ENCODE measurements at places on chromosomes 5 and 9. TPM values are rescaled to one million over a fixed set of nuclear protein-coding genes. Genes with fewer than 3 reads are reported as not detected.

DNA sequence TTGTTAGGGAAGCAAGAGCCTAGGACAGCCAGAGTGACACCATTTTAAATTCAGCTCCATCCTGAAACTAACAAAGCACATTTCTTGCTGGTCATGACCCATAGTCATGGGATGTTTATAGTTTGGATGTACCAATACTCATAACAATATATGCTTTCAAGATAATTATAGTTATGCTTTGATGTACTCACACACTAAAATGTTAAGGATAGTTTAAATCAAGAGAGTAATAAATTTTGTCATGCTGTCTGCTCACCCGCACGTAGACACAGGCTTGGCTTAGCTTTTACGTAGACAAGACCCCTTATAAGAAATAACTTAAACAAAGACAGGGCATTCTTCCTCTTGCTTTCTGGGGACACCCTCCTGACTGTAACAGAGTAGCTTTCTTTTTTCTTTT is 8.9 kb upstream of the STXBP1 start:
- DNase-seq, result no peak
- peaks cover 13% of the 10 kb centered on the region for H3K27me3 ChIP-seq
- no peaks in the 10 kb centered on the region for H3K36me3 ChIP-seq
- no peak overlapping the region for H3K27ac ChIP-seq

DNA sequence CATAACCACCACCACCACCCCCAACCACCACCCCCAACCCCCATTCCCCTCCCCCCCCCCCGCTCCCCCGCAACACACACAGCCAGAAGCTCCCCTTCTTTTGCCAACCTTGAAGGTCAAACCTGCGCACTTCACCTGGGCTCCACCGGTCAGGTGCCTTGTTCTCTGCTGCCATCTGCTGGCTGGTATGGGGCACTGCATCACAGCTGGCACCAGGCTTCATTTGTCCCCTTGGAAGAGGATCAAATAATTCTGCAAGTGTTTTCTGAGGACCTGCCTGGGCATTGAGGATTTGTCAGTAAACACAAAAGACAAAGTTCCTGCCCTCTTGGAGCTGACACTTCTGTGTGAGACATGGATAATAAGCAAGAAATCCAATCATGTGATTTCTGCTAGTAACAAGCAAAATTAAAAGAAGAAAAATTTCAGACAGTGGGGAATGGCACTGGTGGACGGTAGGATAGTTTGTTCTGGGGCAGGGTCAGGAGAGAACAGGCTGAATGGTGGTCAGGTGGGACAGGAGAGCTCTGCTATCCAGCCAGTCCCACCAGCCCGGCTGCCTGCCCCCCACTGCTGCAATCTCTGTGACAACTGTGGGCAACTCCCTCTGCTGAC is 55.6 kb upstream of the LMX1B start:
- peaks cover 31% of the 10 kb centered on the region for H3K27me3 ChIP-seq
- peak; percentile 53 for DNase-seq
- H3K36me3 ChIP-seq, result no peaks in the 10 kb centered on the region
- no peak overlapping the region for H3K4me3 ChIP-seq
- H3K4me1 ChIP-seq, result no peaks in the 10 kb centered on the region

GRCh38 chr9:103245369-103245768 is 250.2 kb downstream of the CYLC2 start:
- H3K36me3 ChIP-seq, result no peaks in the 10 kb centered on the region
- H3K27ac ChIP-seq, result no peak overlapping the region
- no peak for DNase-seq
- no peaks in the 10 kb centered on the region for H3K27me3 ChIP-seq
- no peak overlapping the region for H3K4me3 ChIP-seq
- H3K4me1 ChIP-seq, result no peaks in the 10 kb centered on the region

GRCh38 chr5:72163349-72163983 is 56.2 kb downstream of the MAP1B start:
- H3K4me3 ChIP-seq, result no peak overlapping the region
- no peaks in the 10 kb centered on the region for H3K36me3 ChIP-seq
- H3K27me3 ChIP-seq, result peaks cover 24% of the 10 kb centered on the region

DNA sequence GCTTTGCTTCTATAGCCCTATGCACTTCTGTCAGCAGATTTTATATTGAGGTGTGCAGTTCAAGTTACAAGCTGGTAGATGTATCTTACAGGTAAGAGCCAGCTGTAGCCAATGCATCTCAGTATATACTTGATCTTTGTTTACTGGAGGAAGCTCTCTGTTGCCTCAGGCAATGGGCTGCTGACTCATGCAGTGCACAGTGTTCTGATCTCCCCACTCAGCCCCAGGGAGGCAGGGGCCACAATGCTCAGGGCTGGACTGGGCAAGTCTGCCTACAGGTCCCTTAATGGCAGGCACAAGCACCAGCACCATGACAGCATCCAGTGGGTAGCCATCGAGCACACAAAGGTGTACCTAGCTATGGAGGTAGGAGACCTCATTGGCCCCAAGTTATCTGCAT is 178.8 kb upstream of the CDH10 start:
- no peaks in the 10 kb centered on the region for H3K27me3 ChIP-seq
- H3K4me1 ChIP-seq, result no peaks in the 10 kb centered on the region
- no peak overlapping the region for H3K4me3 ChIP-seq
- no peaks in the 10 kb centered on the region for H3K36me3 ChIP-seq
- no peak overlapping the region for H3K27ac ChIP-seq
- no peak for DNase-seq

DNA sequence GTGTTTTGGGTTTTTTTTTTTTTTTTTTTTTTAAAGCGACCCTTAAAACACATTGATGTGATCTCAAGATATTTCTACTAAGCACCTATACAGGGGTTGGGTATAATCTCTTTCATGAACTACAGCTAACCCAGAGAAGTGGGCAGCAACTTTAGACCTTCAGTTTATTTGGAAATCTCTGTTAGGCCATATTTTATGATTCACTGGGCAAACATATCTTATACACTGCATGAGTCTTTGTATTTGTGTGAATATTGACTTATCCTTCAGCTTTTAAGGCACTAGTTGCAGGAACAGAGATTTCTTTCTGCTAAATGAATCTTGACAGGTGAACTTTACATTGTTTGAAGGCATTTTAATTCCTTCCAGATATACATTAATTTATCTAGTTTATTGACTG is 194.4 kb downstream of the ARRDC3 start:
- peaks cover 4% of the 10 kb centered on the region for H3K4me1 ChIP-seq
- H3K36me3 ChIP-seq, result no peaks in the 10 kb centered on the region
- no peak for DNase-seq
- H3K27me3 ChIP-seq, result peaks cover 5% of the 10 kb centered on the region
- no peak overlapping the region for H3K4me3 ChIP-seq

The ADGRD2 gene
- total RNA-seq, result not detected

DNA sequence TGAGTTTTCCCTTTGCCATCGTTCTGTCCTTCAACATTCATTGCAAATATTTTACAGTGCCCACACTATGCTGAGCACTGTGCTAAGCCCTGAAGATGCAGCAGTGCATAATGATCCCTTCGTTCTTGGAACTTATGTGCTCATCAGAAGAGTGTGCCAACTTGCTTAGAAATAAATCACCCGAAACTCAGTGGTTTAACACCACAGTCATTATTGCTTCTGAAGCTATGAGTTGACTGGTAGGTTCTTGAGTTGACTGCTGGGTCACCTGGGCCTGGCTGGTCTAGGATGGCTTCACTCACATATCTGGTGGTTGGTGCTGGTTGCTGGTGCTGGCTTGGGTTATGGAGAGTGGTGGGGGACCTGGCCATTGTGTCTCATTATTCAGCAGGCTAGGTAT is 20.9 kb downstream of the PCSK5 start:
- no peaks in the 10 kb centered on the region for H3K27me3 ChIP-seq
- no peak overlapping the region for H3K27ac ChIP-seq
- no peaks in the 10 kb centered on the region for H3K36me3 ChIP-seq
- no peaks in the 10 kb centered on the region for H3K4me1 ChIP-seq
- no peak overlapping the region for H3K4me3 ChIP-seq
- no peak for DNase-seq

- DNase-seq, result no peak
- H3K36me3 ChIP-seq, result peaks cover 41% of the 10 kb centered on the region
- H3K27ac ChIP-seq, result no peak overlapping the region
- H3K4me3 ChIP-seq, result no peak overlapping the region
Observed at GRCh38 chr5:179763215-179763945, 30.4 kb upstream of the LTC4S start.

DNA sequence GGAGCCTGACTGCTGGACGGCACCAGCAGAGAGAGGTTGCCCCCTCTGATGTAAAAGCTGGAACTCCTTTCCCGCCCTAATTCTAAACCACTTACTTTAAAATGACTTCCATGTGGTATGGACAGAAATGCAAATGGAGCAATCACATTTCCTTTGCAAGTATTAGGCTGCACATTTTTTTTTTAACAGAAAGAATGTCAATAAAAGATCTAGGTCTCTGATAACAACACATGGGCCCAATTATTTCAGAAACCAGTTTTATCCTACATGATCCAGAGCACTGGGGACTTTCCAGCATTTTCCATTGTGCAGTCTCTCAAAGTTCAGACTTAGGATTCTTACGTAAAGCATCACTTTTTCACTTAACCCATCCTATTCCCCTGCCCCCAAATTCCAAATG is 203.7 kb downstream of the NXNL2 start:
- no peak overlapping the region for H3K27ac ChIP-seq
- peaks cover 8% of the 10 kb centered on the region for H3K27me3 ChIP-seq
- DNase-seq, result no peak
- H3K4me1 ChIP-seq, result no peaks in the 10 kb centered on the region

The FOXD4L3 gene
- total RNA-seq, result not detected

GRCh38 chr5:27830546-27830945 is 792.2 kb upstream of the CDH9 start:
- no peaks in the 10 kb centered on the region for H3K27me3 ChIP-seq
- H3K27ac ChIP-seq, result no peak overlapping the region
- DNase-seq, result no peak

- H3K4me3 ChIP-seq, result peak overlapping the region; percentile 30
- H3K4me1 ChIP-seq, result peaks cover 15% of the 10 kb centered on the region
- no peak for DNase-seq
- H3K36me3 ChIP-seq, result no peaks in the 10 kb centered on the region
- H3K27me3 ChIP-seq, result peaks cover 57% of the 10 kb centered on the region
Observed at GRCh38 chr5:180648658-180649296, 623 bp downstream of the FLT4 start.

GRCh38 chr9:129235931-129236331 is 57.9 kb upstream of the IER5L start:
- DNase-seq, result no peak
- H3K27ac ChIP-seq, result no peak overlapping the region
- no peak overlapping the region for H3K4me3 ChIP-seq
- peaks cover 37% of the 10 kb centered on the region for H3K27me3 ChIP-seq
- no peaks in the 10 kb centered on the region for H3K36me3 ChIP-seq

The MEIKIN gene
- total RNA-seq, result not detected

The DAPK1 gene
- total RNA-seq, result 1.0 TPM

The GABRB2 gene
- 0.29 TPM for total RNA-seq

DNA sequence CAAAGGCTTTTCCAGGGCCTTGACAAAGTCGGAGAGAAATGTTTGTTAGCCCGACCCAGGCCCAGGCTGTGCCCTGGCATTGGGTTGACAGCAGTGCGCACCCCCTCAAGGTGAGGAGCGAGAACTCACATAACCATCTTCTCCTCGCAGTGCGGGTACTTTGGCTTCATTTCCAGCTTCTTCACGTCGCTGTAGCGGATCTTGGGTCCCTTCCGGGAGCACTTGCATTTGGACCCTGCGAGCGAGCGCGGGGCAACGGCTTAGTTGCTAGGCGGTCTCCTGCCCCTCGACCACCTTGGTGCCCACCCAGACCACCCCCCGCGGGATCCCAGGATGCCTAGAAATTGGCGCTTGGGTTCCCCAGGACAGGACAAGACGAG is 496 bp downstream of the CXCL14 start:
- DNase-seq, result no peak
- H3K27ac ChIP-seq, result no peak overlapping the region
- H3K36me3 ChIP-seq, result no peaks in the 10 kb centered on the region
- H3K4me3 ChIP-seq, result no peak overlapping the region
- H3K27me3 ChIP-seq, result peaks cover 52% of the 10 kb centered on the region

DNA sequence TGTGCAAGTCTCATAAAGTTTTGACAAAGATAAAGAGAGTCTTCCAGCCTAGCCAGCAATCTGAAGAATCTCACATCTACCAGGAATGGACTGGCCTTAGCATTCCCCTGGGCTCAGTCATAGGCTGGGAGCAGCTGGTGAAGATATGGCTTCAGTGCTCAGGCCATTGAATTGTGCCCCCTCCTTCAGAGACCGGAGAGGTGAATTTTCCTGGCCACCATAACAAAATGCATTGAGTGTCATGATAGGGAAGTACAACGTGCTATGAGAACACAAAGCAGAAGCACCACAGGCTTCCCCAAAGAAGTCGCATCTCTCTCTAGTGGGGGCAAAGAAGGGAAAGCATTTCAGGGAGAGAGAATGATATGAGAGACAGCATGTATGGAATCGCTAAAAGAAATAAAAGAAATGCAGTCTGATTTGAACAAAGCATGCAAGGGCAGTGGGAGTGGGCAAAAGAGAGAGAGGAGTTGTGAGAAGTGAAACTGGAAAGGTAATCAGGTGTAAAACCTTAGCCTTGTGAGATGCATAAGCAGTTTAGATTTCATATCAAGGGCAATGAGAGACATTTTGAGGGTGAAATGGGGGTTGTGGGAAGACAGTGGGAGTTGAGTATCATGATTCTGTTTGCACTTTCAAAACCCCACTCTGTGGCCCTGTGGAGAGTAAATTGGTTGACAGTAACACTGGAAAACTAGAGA is 57.1 kb upstream of the NMUR2 start:
- H3K27ac ChIP-seq, result no peak overlapping the region
- H3K4me3 ChIP-seq, result no peak overlapping the region
- no peaks in the 10 kb centered on the region for H3K36me3 ChIP-seq
- peaks cover 19% of the 10 kb centered on the region for H3K27me3 ChIP-seq
- no peaks in the 10 kb centered on the region for H3K4me1 ChIP-seq

GRCh38 chr5:101271416-101271815 is 368.3 kb upstream of the ST8SIA4 start:
- DNase-seq, result no peak
- H3K4me3 ChIP-seq, result no peak overlapping the region
- H3K27me3 ChIP-seq, result no peaks in the 10 kb centered on the region
- no peaks in the 10 kb centered on the region for H3K4me1 ChIP-seq
- no peaks in the 10 kb centered on the region for H3K36me3 ChIP-seq

- no peak overlapping the region for H3K4me3 ChIP-seq
- no peak for DNase-seq
- H3K4me1 ChIP-seq, result no peaks in the 10 kb centered on the region
- no peaks in the 10 kb centered on the region for H3K36me3 ChIP-seq
Observed at GRCh38 chr5:155936520-155937406, 390.2 kb upstream of the SGCD start.

DNA sequence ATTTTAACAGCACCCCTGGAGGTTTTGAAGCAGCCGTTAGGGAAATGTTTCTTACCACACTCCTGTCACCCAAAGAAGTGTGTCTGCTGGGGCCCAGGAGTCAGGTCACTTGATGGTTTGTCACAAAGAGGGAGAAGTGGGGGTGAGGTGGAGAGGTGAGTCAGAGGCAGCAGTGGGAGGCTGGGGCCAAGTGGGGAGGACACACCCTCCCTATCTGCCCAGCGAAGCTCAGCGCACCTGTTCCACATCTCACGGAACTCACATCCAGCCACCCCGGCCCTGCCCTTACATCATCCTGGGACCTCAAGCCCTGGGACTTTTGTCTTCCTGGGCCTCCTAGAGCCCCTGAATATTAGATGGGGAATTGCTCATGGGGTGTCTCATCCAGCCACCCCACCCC is 171.1 kb upstream of the SMIM23 start:
- no peaks in the 10 kb centered on the region for H3K4me1 ChIP-seq
- H3K4me3 ChIP-seq, result no peak overlapping the region
- no peaks in the 10 kb centered on the region for H3K36me3 ChIP-seq
- DNase-seq, result no peak

The MAMDC2 gene
- not detected for total RNA-seq

Data from activated B cell treated with CpG ODN at 0.5 μM for 24 hours (primary cell).